ENCODE measurements at places on chromosomes 16 and 17. TPM values are rescaled to one million over a fixed set of nuclear protein-coding genes. Genes with fewer than 3 reads are reported as not detected.

GRCh38 chr17:2692781-2693135 is 18.8 kb downstream of the CLUH start:
- no peaks in the 10 kb centered on the region for H3K4me1 ChIP-seq
- DNase-seq, result no peak
- no peak overlapping the region for H3K4me3 ChIP-seq
- H3K27me3 ChIP-seq, result no peaks in the 10 kb centered on the region

DNA sequence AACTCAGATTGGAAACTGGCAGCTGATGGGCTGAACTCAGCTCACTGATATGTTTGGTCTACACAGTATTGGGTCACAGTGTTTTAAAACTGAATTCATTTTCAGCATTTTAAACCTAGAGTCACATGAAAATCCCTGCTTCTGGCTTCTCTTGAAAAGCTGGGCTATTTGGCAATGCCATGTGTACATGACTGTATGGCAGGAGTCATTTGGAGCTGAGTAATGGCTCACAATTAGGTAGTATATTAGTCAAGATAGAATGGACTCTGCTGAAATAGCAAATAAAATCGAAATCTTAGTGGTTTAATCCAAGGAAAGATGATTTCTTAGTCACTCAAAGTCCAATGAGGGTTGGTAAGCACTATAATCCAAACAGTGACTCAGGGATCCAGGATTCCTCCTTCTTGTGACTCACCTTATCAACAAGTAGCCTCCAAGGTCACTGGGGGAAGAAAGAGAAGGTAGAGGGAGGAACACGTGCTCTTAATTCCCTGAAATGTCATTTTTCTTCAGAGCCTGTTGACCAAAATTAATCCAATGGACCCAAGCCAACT is 13.9 kb upstream of the PMP22 start:
- peaks cover 33% of the 10 kb centered on the region for H3K4me1 ChIP-seq
- H3K27me3 ChIP-seq, result no peaks in the 10 kb centered on the region
- H3K36me3 ChIP-seq, result no peaks in the 10 kb centered on the region
- peak overlapping the region; percentile 96 for H3K27ac ChIP-seq

DNA sequence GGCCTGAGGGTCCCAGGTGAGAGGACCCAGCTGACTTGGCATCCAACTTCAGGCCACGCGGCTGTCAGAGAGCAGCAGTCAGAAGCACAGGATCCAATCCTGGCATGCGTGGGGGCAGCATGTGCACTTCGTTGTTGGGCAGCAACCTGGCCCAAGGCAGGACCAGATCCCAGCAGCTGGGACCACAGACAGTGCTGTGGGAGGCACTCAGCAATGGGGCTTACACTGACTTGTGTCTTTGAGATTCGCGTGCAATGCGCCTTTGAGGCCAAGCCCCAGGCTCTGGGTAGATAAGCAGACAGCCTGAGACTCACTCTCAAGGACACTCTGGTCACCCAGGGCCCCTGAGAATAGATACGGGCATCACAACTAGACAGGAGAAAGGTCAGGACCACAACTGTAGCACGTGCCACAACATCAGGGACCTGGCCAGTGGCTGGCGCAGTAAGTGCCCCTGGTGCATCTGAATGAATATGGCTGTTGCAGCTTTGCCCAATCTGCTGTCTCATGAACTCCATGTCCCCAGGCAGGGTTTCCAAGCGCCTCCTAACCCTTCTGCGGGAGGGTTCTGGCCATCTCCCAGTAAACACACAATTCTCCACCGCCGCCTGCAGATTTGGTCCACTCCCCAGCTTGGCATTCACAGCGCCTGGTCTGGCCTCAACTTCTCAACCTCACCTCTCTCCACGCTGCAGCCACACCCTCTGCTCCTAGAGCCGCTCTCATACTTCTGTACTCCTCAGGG is 3.2 kb downstream of the PAM16 start:
- H3K4me3 ChIP-seq, result no peak overlapping the region
- peaks cover 7% of the 10 kb centered on the region for H3K4me1 ChIP-seq
- DNase-seq, result no peak
- no peak overlapping the region for H3K27ac ChIP-seq
- H3K36me3 ChIP-seq, result no peaks in the 10 kb centered on the region

UNC45B gene
- total RNA-seq, result not detected

ERN1 gene
- total RNA-seq, result 17.9 TPM

ZNF469 gene
- total RNA-seq, result 5.8 TPM

PLXDC1 gene
- not detected for total RNA-seq

LRRC75A gene
- 15.8 TPM for total RNA-seq

- peaks cover 68% of the 10 kb centered on the region for H3K27me3 ChIP-seq
- no peak overlapping the region for H3K27ac ChIP-seq
- no peaks in the 10 kb centered on the region for H3K36me3 ChIP-seq
- no peaks in the 10 kb centered on the region for H3K4me1 ChIP-seq
These were observed 169.7 kb downstream of the ANKFN1 start for GRCh38 chr17:56322991-56323390.

DNA sequence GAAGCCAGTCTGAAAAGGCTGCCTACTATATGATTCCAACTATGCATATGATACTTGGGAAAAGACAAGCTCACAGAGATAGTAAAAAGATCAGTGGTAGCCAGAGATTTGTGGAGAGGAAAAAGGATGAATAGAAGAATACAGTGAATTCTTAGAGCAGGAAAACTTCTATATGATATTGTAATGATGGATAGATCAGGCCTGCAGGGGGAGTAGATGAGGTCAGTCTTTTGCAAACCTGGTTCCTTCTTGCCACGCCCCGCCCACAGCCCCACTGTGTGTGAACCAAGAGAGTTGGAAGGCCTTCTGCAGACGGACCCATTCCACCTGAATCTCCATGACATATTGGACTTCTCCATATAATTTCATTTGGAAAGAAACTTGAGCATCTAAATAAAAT is 761 bp upstream of the CCL8 start:
- DNase-seq, result peak; percentile 1
- no peak overlapping the region for H3K27ac ChIP-seq
- H3K36me3 ChIP-seq, result no peaks in the 10 kb centered on the region
- H3K4me3 ChIP-seq, result no peak overlapping the region
- H3K27me3 ChIP-seq, result no peaks in the 10 kb centered on the region
- H3K4me1 ChIP-seq, result no peaks in the 10 kb centered on the region

DNA sequence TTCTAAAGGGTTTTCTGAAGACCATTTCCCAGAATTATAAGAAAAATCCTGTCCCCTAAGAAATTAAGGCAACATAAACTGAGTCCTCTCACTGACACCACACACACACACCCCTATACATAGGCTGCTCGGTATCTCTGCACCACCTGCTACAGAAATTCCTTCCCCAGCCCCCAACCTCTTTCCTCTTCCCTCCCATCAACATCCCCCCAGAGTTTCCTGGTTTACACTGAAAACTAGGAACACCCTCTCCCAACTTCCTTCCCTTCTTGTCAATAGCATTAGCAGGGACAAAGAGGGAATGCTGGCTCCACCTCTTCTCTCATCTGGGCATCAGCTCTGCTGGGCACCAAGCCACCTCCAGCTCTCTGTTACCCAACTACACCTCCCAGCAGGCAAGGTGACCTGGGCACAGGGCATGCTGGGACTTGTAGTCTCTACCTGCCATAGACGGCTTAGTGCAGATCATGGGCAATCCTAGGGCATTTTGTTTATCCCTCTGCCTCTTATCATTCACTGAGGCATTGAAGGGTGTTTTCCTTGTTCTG is 15.7 kb downstream of the CAVIN1 start:
- no peak overlapping the region for H3K27ac ChIP-seq
- no peaks in the 10 kb centered on the region for H3K4me1 ChIP-seq
- no peak for DNase-seq
- no peaks in the 10 kb centered on the region for H3K36me3 ChIP-seq
- no peaks in the 10 kb centered on the region for H3K27me3 ChIP-seq

GRCh38 chr16:18800293-18800692 is 1.1 kb downstream of the ARL6IP1 start:
- no peak for DNase-seq
- peaks cover 34% of the 10 kb centered on the region for H3K36me3 ChIP-seq
- no peaks in the 10 kb centered on the region for H3K27me3 ChIP-seq

- no peak overlapping the region for H3K27ac ChIP-seq
- H3K4me3 ChIP-seq, result no peak overlapping the region
- no peaks in the 10 kb centered on the region for H3K36me3 ChIP-seq
- no peak for DNase-seq
These were observed 194.7 kb downstream of the SNX29 start for GRCh38 chr16:12171206-12171605.

DNA sequence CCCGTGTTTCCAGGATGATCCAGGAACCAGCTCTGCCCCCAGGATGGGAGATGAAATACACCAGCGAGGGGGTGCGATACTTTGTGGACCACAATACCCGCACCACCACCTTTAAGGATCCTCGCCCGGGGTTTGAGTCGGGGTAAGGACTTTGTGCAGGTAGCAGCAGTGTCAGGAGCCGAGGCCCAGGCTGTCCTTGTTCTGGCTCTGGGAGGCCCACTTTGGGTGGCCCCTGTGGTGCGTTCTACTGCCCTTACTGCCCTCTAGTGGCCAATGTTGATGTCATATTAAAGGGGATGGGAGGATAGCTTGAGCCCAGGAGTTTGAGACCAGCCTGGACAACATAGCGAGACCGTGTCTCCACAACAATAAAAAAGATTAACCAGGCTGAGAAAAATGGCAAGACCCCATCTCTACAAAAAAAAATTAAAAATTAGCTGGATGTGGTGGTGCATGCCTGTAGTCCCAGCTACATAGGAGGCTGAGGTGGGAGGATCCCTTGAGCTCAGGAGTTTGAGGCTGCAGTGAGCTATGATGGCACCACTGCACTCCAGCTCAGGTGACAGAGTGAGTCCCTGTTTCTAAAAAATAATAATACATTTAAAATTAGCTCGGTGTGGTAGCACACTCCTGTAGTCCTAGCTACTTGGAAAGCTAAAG is 20.9 kb upstream of the CLEC18A start:
- peak; percentile 68 for DNase-seq
- no peak overlapping the region for H3K4me3 ChIP-seq
- no peak overlapping the region for H3K27ac ChIP-seq

DNA sequence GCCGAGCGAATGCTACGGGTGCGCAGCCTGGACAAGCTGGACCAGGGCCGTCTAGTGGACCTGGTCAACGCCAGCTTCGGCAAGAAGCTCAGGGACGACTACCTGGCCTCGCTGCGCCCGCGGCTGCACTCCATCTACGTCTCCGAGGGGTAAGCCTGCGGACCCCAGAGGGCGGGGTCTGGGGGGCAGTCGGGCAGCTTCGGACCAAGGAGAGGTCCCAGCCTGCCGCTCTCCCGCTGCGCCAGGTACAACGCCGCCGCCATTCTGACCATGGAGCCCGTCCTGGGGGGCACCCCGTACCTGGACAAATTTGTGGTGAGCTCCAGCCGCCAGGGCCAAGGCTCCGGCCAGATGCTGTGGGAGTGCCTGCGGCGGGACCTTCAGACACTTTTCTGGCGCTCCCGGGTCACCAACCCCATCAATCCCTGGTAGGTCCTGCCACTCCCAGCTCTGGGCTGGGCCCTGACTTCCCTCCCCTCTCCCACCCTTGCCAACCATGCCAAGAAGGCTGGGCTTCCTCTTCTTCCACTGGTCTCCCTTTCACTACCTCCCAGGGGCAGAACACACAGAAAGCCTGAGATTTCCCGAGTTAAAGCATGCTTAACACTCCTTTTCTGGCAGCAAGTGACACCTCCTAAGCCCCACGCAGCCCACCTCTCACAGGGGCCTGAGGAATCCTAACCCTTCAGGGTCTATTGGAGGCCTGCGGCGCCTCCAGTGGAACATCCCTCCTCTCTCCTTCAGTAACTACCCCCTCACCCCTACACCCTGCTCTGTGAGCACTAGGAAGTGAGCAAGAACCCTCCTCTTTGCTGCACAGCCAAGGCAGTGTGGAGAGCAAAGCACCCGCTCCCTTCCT is 3.2 kb downstream of the NAGS start:
- peaks cover 10% of the 10 kb centered on the region for H3K36me3 ChIP-seq
- DNase-seq, result peak; percentile 26

TRIM16 gene
- 76.2 TPM for total RNA-seq

- no peak overlapping the region for H3K4me3 ChIP-seq
- DNase-seq, result no peak
- H3K27ac ChIP-seq, result no peak overlapping the region
- peaks cover 26% of the 10 kb centered on the region for H3K4me1 ChIP-seq
These were observed 10.8 kb downstream of the THRA start for GRCh38 chr17:40073454-40074174.

VAT1L gene
- total RNA-seq, result 0.29 TPM

- no peak for DNase-seq
- no peak overlapping the region for H3K4me3 ChIP-seq
- no peak overlapping the region for H3K27ac ChIP-seq
- H3K36me3 ChIP-seq, result no peaks in the 10 kb centered on the region
- no peaks in the 10 kb centered on the region for H3K4me1 ChIP-seq
These were observed 19.5 kb upstream of the RNF43 start for GRCh38 chr17:58436805-58437239.

DNA sequence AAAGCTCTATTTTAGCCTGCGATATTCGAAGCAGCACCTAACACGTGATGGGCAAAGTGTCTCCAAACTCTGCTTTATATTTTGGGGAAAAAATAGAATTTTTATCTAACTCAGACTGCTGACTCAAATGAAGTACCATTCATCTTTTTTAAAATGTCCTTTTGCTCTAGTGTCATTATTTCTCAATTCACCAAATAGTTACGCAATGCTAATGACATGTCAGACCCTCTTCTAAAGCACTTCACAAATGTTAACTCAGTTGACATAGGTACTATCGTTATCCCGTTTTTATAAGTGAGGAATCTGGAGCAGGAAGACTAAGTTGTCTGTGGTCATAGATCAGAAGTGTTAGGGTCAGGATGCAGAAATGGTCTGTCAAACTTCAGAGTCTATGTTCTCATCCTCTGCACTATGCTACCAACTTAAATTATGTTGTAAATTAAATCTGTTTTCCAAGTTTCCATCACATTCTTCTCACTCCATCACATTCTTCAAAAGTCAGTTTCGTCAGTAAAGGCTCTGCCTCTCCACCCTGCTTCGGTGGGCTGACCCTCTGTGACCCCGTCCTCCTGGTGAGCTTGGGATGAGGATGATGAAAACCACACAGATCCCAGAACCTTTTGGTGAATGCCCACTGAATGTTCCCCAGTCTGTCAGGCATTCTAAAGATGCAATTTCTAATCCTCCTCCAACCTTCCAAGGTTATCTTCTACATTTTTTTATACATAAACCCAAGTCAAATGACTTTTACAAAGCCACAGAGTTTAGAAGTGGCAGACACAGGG is 102.8 kb downstream of the ADAMTS18 start:
- no peak overlapping the region for H3K27ac ChIP-seq
- H3K36me3 ChIP-seq, result no peaks in the 10 kb centered on the region
- 0 out of 2 replicates have a peak, but pooled peaks cover 2% of the 10 kb centered on the region for H3K27me3 ChIP-seq
- no peak for DNase-seq
- no peaks in the 10 kb centered on the region for H3K4me1 ChIP-seq
- no peak overlapping the region for H3K4me3 ChIP-seq

GRCh38 chr16:26665166-26665939 is 401.4 kb upstream of the C16orf82 start:
- 0 out of 2 replicates have a peak, but pooled peaks cover 4% of the 10 kb centered on the region for H3K27me3 ChIP-seq
- no peak for DNase-seq
- no peak overlapping the region for H3K4me3 ChIP-seq
- no peak overlapping the region for H3K27ac ChIP-seq
- no peaks in the 10 kb centered on the region for H3K36me3 ChIP-seq
